ENCODE measurements at places on chromosomes 6 and 20.

GRCh38 chr6:73250016-73250415, 13.0 kb downstream of the KHDC1 start:
- H3K4me1 ChIP-seq = no peaks in the 10 kb centered on the region
- H3K27me3 ChIP-seq = no peaks in the 10 kb centered on the region
- DNase-seq = no peak
- no peaks in the 10 kb centered on the region for H3K36me3 ChIP-seq
- no peak overlapping the region for H3K4me3 ChIP-seq

GRCh38 chr6:72246926-72247325, 360.6 kb downstream of the RIMS1 start:
- no peak overlapping the region for H3K4me3 ChIP-seq
- H3K4me1 ChIP-seq = no peaks in the 10 kb centered on the region

DNA sequence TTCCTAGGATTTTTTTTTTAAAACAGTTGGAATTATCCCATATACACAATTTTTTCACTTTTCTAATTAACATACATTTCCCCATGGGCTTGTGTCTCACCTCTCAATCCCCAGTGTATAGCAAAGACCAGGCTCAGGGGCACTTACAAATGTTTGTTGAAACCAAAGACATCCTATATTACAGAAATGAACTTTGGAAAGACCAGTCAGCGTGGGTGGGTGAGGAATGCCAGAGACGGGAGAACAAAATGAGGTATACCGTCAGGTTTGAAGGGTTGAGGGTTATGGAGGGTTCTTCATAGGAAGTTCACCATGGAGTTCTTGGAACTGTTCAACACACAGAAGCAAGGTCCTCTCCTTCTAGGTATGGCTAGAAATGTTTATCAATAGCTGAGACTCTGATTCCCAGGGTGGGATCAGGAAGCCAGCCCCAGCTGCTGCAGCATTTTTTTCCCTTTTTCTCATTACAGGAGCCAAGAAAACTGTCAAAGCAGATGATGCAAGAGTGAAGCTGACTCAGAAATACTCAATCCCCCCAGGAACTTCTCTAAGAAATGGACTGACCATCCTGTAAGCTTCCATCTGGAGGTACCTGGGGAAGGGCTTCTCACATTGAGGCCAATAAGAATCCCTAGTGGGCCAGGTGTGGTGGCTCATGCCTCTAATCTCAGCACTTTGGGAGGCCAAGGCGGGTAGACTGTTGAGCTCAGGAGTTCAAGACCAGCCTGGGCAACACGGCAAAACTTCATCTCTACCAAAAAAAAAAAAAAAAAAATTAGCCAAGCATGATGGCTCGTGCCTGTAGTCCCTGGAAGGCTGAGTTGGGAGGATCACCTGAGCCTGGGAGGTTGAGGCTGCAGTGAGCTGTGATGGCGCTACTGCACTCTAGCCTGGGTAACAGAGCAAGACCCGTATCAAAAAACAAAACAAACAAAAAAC, 15.9 kb upstream of the TBC1D20 start:
- peak overlapping the region; percentile 55 for H3K27ac ChIP-seq
- no peak for DNase-seq
- no peaks in the 10 kb centered on the region for H3K27me3 ChIP-seq
- H3K4me1 ChIP-seq = peaks cover 3% of the 10 kb centered on the region

GRCh38 chr20:59385480-59385879, 85.1 kb downstream of the EDN3 start:
- H3K4me3 ChIP-seq = no peak overlapping the region
- H3K4me1 ChIP-seq = peaks cover 12% of the 10 kb centered on the region
- H3K27ac ChIP-seq = no peak overlapping the region
- H3K36me3 ChIP-seq = no peaks in the 10 kb centered on the region

- H3K27ac ChIP-seq = no peak overlapping the region
- H3K4me3 ChIP-seq = no peak overlapping the region
- peaks cover 3% of the 10 kb centered on the region for H3K27me3 ChIP-seq
- H3K36me3 ChIP-seq = no peaks in the 10 kb centered on the region
These were observed 348.1 kb downstream of the CDC5L start for GRCh38 chr6:44735630-44735963.

DNA sequence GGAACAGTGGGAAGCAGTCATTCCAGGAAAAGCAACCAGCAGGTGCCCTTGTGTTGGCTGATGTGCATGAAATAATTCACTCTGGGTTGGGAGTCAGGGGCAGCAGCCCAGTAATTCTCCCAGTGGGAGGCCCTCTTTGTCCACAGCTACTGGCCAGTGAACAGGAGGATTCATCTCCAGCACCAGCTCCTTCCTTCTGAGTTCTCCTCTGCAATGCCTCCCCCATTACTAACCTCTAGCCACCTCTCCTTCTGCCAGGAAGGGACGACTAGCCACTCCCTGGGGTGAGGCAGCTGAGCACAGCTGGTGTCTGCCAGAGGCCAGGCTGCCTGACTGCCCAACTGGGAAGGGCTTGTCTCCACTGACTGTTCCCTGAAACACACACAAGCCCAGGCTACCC, 12.5 kb upstream of the R3HDML start:
- H3K4me3 ChIP-seq = no peak overlapping the region
- peaks cover 10% of the 10 kb centered on the region for H3K27me3 ChIP-seq
- no peak for DNase-seq
- H3K4me1 ChIP-seq = peaks cover 5% of the 10 kb centered on the region
- H3K36me3 ChIP-seq = no peaks in the 10 kb centered on the region

DNA sequence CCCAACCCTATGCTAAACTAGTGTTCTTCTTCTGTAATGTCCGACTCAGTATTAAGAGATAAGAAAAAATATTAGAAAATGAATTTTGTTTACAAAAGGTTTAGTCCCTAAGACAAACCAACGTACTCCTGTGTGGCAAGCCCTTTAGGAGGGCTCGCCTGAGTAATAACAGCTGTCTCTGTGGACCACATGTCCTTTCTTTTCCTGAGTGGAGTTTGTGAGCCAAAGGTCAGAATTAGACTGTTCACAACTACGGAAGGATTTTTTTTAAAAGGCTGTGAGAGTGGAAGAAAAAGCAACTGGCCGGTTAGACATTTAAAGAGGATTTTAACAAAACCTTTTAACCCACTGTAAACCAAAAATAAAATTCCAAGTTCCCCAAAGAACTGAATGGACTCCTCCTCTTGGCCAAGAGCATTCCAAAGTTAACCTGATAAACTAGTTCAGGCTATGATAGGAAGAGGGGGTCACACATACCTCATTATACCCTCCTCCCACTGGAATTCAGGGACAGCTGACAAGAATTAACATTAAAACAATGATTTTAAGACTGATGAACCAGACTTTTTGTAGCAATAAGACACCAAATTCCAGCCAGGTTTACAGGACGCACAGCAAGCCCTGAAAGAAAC, 43.5 kb downstream of the FAM184A start:
- peaks cover 12% of the 10 kb centered on the region for H3K4me1 ChIP-seq
- no peak overlapping the region for H3K4me3 ChIP-seq
- H3K27ac ChIP-seq = peak overlapping the region; percentile 36
- H3K27me3 ChIP-seq = no peaks in the 10 kb centered on the region
- no peaks in the 10 kb centered on the region for H3K36me3 ChIP-seq

- no peak overlapping the region for H3K27ac ChIP-seq
- peaks cover 51% of the 10 kb centered on the region for H3K27me3 ChIP-seq
- H3K36me3 ChIP-seq = no peaks in the 10 kb centered on the region
- H3K4me3 ChIP-seq = no peak overlapping the region
These were observed 17.3 kb upstream of the HLA-G start for GRCh38 chr6:29810371-29810770.

DNA sequence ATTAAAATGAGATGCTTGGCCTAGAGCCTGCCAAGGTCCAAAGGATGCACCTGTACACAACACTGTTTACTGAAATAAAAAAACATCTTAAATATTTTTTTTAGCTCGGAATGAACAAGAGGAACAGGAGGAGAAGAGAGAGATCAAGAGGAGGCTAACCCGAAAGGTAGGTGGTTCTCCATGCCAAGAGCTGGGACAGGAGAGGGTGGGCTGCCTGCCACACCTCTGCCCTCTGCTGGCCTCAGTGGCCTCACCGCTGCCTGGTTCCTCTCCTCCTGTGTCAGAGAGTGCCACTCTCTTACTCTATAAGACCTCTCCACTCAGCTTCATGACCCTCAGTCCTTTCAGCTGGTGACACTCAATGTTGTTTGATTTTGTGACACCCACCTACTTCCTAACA, 50.2 kb downstream of the TBC1D7 start:
- no peaks in the 10 kb centered on the region for H3K4me1 ChIP-seq
- no peak overlapping the region for H3K4me3 ChIP-seq
- peaks cover 4% of the 10 kb centered on the region for H3K36me3 ChIP-seq
- no peak overlapping the region for H3K27ac ChIP-seq

DNA sequence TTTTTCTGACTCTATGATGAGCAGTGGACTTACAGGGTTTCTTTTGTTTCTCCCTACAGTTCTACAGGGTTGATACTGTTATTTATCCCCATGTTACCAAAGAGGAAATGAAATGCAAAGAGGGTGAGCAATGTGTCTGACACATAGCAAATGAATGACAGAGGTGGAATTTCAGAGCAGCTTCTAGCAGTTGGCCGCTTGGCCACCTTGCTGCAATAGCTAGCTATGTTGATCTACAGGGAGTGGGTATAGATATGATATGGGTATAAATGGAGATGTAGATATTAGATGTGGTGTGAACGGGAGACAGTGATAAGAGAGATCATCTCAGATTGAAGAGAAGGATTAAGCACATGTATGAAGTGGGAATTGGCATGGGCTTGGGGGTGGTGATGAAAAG, 10.9 kb upstream of the SLC22A3 start:
- no peaks in the 10 kb centered on the region for H3K4me1 ChIP-seq
- H3K27me3 ChIP-seq = peaks cover 27% of the 10 kb centered on the region
- no peak overlapping the region for H3K27ac ChIP-seq
- no peak overlapping the region for H3K4me3 ChIP-seq

DNA sequence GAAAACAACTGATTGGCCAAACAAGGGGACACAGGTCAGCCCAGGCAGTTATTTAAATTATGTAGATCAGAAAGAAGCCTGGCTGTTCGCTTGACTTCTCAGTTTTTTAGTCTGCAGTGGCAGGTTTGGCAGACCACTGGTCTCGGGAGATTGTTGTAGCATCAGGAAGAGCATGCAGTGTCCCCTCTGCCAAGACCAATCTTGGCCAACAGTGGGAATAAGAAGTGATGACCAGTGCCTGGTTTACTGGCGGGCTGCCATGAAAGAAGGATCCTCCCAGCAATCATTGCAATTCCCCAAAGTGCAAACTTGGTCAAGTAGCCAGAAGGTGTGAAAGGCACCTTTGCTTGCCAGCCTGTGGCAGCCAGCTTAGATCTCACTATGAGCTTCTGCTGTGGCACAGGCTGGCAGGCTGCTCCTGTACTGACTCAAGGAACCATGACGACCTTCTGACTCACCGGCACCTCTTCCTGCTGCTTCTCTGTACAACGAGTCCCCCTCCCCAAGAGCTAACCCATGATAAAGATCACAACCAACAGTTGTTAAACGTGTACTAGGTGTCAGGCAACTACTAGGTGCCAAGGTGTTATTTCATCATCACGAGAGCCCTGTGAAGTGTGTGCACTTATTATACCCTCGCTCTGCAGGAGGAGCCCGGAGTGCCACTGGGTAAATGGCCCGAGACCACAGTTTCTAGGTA, 76.8 kb upstream of the DUSP22 start:
- H3K4me1 ChIP-seq = peaks cover 10% of the 10 kb centered on the region
- no peak overlapping the region for H3K27ac ChIP-seq
- DNase-seq = no peak
- H3K36me3 ChIP-seq = no peaks in the 10 kb centered on the region

GRCh38 chr6:158759966-158760617, 59.1 kb downstream of the EZR start:
- H3K4me1 ChIP-seq = peaks cover 42% of the 10 kb centered on the region
- no peak overlapping the region for H3K4me3 ChIP-seq
- H3K27ac ChIP-seq = no peak overlapping the region
- no peak for DNase-seq
- peaks cover 3% of the 10 kb centered on the region for H3K36me3 ChIP-seq

DNA sequence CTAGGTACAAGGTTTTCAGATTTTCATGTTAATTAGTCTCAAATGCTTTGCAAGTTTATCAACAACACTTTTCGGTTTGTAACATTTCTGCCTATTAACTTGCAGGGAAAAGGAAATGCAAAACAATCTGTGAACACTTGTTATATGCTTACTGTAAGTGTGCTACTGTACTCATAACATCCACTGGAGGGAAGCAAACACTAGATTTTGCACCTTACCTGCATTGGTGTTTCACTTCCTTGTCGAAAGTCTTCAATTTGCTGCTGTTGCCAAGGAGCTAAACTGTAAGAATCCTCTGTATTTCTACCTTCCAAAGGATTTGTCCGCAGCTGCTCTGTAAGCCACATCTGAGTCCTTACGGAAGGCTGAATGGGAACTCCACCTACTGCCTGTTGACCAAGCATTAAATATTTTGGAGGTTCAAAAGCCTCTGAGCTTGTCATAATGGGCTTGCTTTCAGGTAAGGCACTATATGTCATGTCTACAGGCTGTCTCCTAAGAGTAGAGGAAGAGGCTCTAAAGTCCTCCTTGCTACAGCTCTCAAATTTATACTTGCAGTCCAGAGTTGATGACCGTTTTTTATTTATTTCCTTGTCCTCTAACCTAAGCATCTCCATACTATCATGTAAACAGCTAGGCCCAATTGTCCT, 17.3 kb downstream of the PLN start:
- no peak overlapping the region for H3K4me3 ChIP-seq
- no peak overlapping the region for H3K27ac ChIP-seq
- H3K27me3 ChIP-seq = no peaks in the 10 kb centered on the region
- H3K36me3 ChIP-seq = peaks cover 8% of the 10 kb centered on the region
- DNase-seq = no peak

- H3K4me1 ChIP-seq = no peaks in the 10 kb centered on the region
- no peaks in the 10 kb centered on the region for H3K27me3 ChIP-seq
- no peak overlapping the region for H3K27ac ChIP-seq
- peaks cover 4% of the 10 kb centered on the region for H3K36me3 ChIP-seq
- no peak overlapping the region for H3K4me3 ChIP-seq
These were observed 174.3 kb downstream of the TFAP2B start for GRCh38 chr6:50992704-50993625.

GRCh38 chr6:38209371-38210260, 390.1 kb downstream of the ZFAND3 start:
- peak overlapping the region; percentile 18 for H3K4me3 ChIP-seq
- H3K27ac ChIP-seq = no peak overlapping the region
- no peak for DNase-seq
- H3K36me3 ChIP-seq = no peaks in the 10 kb centered on the region
- H3K27me3 ChIP-seq = no peaks in the 10 kb centered on the region
- peaks cover 31% of the 10 kb centered on the region for H3K4me1 ChIP-seq

GRCh38 chr20:5657190-5657875, 92.9 kb upstream of the SHLD1 start:
- peak overlapping the region; percentile 75 for H3K4me3 ChIP-seq
- H3K27me3 ChIP-seq = no peaks in the 10 kb centered on the region
- DNase-seq = no peak
- peak overlapping the region; percentile 28 for H3K27ac ChIP-seq
- H3K36me3 ChIP-seq = no peaks in the 10 kb centered on the region
- peaks cover 23% of the 10 kb centered on the region for H3K4me1 ChIP-seq

DNA sequence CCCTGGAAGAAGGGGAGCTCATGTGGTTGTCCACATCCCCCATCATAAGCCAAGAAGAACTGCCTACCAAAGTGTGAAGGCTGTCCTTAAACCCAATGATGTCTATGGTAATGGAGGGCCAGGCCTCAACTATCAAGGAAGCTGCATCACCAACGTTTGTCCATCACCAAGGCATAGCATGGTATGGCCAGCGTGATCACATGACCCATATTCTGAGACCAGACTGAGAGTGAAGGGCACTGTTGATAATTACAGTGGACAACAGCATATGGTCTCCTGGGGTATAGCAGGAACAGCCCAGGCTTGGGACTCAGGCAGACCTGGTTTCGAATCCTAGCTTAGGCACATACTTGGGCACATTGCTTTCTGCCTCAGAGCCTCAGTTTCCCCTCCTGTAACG, 218.2 kb upstream of the RREB1 start:
- DNase-seq = no peak
- H3K27ac ChIP-seq = no peak overlapping the region
- H3K4me3 ChIP-seq = no peak overlapping the region

- no peaks in the 10 kb centered on the region for H3K4me1 ChIP-seq
- DNase-seq = no peak
- no peaks in the 10 kb centered on the region for H3K36me3 ChIP-seq
- H3K27me3 ChIP-seq = no peaks in the 10 kb centered on the region
- H3K4me3 ChIP-seq = no peak overlapping the region
These were observed 569.7 kb upstream of the MARCKS start for GRCh38 chr6:113287396-113287795.
